ENCODE measurements at places on chromosomes 16 and 17.

- DNase-seq, result no peak
These were observed 64.6 kb downstream of the KPNA2 start for GRCh38 chr17:68100000-68100641.

GRCh38 chr17:13374203-13375143 lies 227.3 kb downstream of the HS3ST3A1 start:
- no peak for DNase-seq

DNA sequence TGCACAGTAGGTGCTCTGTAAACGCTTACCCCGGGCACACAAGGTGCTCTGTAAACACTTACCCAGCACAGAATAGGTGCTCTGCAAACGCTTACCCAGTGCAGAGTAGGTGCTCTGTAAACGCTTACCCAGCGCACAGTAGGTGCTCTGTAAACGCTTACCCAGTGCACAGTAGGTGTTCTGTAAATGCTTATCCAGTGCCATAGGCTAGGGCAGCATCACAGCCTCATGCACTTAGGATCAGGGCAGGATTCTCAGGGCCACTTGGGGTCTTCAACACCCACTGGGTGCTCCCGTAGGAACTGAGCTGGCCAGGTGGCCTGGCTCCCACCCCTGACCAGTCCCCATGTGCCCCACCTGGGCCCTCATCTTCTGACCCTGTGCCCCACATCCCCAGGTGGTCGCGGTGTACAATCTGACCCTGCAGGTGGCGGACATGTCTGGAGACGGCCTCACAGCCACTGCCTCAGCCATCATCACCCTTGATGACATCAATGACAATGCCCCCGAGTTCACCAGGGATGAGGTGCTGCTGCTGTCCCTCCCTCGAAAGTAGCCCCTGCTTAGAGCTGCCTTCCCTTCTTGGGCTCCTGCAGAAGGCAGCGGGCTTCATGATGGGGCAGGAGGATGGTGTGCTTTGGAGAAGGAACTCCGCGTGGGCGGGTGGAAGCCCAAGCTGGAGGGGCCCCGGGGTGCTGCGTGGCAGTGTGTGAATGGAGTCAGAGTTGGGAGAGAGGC lies 13.1 kb downstream of the SLC22A31 start:
- DNase-seq, result no peak

DNA sequence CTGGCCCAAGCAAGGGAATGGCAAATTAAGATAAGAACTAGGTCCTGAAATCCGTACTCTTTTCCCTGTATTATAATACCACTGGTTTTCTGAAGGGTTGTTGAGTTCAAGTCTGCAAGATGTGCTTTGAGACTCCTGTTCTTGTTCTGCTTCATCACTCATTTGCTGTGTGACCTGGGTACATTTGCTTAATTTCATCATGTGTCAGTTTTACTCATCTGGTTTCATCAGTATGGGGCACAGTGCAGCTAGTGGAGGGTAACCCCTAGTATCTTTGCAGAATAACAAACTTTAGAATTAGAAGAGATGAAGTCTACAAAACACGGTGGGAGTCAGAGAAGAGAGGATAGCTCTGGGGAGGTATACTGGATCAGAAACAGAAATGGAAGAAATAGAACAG lies 21.9 kb upstream of the EFCAB13 start:
- no peak for DNase-seq

- no peak for DNase-seq
These were observed 146.4 kb downstream of the IRX3 start for GRCh38 chr16:54140057-54140787.

- DNase-seq, result no peak
These were observed 119.7 kb downstream of the SNX29 start for GRCh38 chr16:12096157-12096777.

- no peak for DNase-seq
These were observed 69.0 kb upstream of the BCAR1 start for GRCh38 chr16:75320435-75320834.

DNA sequence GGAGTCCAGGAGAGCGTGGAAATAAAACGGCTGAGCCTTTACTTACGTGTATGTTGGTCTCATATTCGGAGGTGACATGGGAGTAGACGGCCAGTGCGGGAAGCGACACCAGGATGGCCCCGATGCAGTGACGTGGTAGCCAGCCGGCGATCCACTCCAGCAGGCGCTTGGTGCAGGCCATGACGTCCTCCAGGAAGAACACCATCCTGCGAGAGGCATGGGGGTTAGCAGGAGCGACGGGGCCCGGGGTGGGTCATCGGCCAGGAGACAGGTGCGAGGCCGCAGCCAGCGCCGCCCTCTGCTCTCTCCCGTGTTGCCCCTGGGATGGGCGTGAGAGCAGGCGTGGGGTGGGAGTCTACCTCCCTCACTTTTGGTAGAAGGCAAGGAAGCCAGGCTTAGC lies 98.6 kb upstream of the CREBBP start:
- DNase-seq, result no peak

DNA sequence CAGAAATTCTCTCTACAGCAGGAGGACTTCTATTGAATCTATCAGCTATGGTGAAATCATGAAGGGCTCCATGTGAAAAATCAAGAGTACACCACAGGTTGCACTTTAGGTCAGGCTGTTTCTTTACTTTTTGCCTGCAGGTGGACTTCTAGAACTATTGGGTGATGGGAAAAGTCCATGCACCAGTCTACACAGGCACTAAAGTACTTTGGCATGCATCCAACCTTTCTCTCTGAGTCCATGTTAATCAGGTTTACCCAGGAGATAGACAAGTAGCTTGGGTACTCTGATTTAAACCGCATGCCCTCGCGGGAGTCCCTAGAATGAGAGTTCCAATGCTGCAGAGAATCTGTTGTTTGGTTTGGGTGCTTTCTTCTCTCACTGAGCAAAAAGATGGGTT lies 9.1 kb upstream of the ANKFN1 start:
- DNase-seq, result peak; percentile 73

GRCh38 chr16:30534368-30535105 lies at the start of gene ZNF747:
Gene ZNF747, minus strand, starts transcription at chr16:30534858. Its CDS starts 179 bp downstream, at chr16:30534679.
- peak; percentile 93 for DNase-seq

DNA sequence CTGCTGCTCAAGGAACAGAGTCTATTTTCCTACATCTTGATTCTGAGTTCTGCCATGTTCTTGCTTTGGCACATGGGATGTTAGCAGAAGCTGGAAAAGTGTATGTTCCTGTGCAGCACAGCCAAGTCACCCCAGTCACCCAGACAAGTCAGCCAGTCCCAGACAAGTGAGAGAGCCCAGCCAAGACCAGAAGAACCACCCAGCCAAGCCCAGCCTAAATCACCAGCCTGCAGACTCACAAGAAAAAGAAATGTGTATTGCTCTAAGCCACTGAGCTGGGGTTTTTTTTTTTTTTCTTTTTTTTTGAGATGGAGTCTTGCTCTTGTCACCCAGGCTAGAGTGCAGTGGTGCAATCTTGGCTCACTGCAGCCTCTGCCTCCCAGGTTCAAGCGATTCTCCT lies 141.3 kb upstream of the CDC42EP4 start:
- no peak for DNase-seq

GRCh38 chr16:5005916-5006315 lies 27.8 kb downstream of the NAGPA start:
- no peak for DNase-seq

DNA sequence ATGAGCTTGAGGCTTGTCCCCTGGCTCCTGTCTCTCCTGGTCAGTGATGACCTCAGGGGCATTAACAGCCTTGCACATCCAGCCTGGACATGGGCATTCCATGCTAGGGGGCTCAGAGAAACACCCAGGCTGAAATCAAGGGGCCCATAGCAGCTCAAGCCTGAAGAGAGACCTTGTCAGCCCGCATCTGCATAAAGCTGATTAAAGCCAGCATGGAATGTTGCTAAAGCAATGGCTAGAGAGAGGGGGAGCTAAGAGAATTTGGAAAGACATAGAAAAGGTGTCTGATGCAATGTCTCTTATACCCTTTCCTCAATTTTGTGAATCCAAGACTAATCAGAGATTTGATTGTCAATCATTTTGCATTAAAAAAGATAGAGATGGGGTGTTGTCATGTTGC lies 51.4 kb upstream of the WSCD1 start:
- no peak for DNase-seq

GRCh38 chr17:32795339-32795979 lies 81.5 kb downstream of the MYO1D start:
- no peak for DNase-seq

DNA sequence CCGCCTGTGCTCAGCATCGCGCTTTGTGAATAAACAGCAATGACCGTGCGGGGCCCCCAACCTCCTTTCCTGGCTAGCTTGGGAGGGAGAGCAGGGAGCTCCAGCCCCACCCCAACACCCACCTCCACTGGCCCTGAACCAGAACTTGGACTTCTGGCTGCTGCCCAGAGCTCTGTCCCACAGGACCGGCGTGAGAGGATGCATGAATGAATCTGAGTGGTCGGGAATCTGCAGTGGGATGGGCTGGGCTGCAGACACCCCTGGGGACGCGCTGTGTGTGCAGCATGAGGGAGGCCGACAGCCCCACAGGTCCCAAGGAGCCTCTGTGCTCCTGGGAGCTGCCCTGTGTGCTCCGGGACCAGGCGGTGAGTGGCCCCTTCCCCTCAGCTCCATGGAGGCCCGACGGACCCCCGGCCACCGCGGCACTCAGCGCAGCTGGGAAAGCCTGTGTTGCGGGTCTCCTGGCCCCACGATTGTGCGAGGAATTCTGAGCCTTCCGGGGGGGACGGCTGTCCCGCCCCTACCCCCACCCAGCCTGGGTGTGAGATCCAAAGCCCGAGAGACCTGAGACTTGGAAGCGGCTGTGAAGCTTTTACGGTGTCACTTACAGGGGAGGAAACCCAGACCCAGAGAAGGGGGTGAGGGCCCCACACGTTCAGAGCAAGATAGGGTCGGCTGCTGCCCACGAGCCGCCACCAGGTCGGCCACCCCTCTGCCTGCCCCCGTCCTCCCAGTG lies 5.4 kb downstream of the PIEZO1 start:
- DNase-seq, result no peak

GRCh38 chr17:9798724-9799123 lies 7.3 kb upstream of the DHRS7C start:
- peak; percentile 22 for DNase-seq

- peak; percentile 85 for DNase-seq
These were observed 562 bp downstream of the PPL start for GRCh38 chr16:4936181-4936990.

GRCh38 chr16:75420987-75421819 lies 12.1 kb downstream of the CFDP1 start:
- DNase-seq, result peak; percentile 90

GRCh38 chr17:6559753-6560215 lies 3.4 kb upstream of the PITPNM3 start:
- DNase-seq, result no peak

GRCh38 chr17:45366049-45366448 lies 49.2 kb upstream of the MAP3K14 start:
- DNase-seq, result no peak

DNA sequence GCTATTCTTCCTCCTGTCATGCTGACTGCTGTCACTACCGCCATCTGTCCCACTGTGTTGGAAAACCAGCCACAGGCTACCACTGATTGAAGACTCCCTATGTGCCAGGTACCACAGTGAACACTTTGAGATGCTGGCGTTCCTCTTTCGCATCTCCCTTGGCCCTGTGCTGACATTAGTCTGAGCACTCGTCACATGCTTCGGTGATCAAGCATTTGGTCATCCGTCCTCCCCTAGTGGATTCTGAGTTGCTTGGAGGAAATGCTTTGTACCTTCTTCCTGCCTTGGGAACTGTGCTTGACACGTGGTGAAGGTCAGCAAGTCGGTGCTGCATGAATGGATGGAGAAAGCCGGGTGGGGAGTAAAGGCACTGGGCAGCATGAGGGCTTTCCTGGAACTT lies 260.1 kb downstream of the SNX29 start:
- no peak for DNase-seq

DNA sequence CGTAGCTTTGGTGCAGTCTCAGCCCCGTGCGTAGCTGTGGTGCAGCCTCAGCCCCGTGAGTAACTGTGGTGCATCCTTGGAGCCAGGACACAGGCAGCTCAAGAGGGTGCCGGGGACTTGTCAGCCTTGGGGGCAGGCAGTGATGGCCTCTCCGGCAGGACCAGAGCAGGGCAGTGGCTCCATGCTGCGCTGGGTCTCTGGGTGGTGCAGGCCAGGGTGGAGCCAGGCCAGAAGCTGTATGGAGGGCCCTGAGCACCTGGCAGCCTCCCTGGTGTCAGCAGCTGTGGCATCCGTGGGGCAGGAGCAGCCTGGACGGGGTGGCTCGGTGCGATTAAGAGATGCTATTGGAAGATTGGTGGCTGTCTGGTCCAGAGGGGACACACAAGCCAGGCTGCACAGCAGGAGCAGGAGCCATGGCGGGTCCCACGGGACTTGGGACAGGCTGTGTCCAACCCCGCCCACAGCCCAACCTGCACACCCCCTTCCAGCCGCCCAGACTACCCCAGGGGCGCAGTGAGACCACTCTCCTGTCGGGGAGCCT lies 28.3 kb upstream of the CDH15 start:
- no peak for DNase-seq

DNA sequence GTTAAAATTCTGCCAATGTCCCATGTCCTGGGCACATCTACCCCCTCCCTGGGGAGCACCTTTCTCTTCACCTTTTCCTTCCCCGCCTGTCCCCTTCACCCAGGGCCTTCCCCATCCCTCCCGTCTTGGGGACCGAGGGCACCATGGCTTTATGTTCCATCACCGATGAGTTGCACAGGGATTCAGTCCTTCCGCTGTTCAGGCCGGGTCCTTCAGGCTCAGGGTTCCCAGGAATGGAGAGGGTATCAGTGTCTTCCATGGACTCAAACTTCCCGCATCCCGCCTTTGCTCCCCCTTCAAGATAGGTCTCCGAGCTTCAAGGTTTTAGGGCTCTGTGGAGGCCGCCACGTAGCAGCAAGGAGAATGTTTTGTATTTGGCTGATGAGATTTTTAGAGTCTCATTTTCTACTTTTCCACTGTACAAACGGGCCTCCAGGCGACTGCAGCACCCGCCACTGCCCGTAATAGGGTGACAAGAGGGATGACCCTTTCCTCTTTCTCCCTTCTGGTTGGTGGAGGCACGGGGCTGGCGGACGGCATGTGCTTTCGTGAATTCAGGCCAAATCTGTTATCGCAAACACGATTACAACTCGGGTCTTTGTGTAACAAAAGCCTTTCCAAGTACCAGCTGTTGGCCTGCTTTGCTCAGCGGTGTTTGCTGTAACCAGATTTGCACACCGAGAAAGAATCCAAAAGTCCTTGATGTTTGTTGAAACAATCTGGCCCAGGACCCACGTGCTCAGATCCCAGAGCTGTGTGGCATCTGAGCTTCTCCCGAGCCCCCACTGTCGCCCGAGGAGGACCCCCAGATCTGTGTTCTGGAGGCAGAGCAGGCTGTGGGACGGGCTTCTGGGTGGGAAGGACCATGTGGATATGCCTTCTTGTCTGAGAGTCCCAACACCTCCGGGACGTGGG lies 236.3 kb downstream of the SEC14L1 start:
- DNase-seq, result peak; percentile 88

GRCh38 chr17:43446773-43447172 lies 37.0 kb upstream of the DHX8 start:
- DNase-seq, result no peak

GRCh38 chr17:15882058-15882720 lies 62.7 kb upstream of the ADORA2B start:
- no peak for DNase-seq

GRCh38 chr17:38735161-38735997 lies 5.2 kb downstream of the CISD3 start:
- DNase-seq, result peak; percentile 60

- no peak for DNase-seq
These were observed 1.5 kb downstream of the GAA start for GRCh38 chr17:80102664-80103448.
